ENCODE measurements at places on chromosomes 13 and 19. TPM values are rescaled to one million over a fixed set of nuclear protein-coding genes. Genes with fewer than 3 reads are reported as not detected.

DNA sequence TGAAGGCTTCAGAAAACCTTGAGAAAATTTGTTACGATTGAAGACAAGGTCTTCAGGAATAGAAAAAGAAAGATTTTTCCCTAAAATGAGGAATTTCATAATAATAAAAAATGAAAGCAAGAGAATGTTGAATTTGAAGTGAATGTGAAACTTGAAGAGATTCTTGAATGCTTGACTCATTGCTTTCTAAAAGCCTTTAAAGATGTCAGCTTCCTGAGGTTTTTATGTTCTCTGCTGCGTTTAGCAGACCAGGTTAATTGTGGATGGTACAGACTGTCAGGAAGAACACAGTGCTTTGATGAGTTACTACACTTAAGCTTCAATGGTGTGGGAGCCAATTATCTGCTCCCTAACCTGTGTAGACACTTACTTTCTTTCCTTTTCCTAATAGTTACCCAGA lies 96.3 kb upstream of the FNDC3A start:
- peak overlapping the region; percentile 46 for H3K27ac ChIP-seq
- peaks cover 6% of the 10 kb centered on the region for H3K36me3 ChIP-seq
- no peak for DNase-seq
- H3K27me3 ChIP-seq: peaks cover 6% of the 10 kb centered on the region

DNA sequence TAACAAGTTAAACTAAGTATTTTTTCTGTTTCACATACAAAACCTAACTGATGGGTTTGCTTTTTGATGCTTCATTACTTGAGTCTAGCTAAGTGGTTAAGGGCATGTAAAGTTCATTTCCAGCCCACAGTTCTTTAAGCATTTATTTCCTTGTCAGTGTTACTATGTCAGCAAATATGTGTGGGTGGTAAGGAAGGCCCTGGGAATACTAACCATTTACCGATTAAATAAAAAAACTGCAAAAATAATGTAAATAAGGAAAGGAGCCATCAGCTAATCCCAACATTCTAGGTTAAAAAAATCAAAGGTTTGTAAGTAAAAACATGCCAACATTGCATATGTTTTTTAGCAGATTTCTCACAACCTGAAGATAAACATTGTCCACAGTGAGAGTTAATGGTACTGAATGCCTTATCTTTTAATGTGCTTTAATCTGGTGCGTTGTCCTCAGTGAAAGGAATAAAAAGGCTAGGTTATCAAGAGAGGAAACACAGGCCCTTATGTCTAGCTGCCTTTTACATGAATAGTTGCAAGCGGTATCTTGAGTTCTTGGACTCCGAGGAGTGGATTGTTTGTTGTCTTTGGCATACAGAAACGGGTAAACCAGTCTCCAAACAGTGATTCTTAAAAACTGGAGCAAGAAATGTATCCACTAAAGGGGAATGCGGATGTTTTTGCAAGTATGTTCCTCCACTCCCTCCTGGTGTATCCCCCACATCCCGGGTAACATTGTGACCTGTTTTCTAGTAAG lies 949.6 kb upstream of the SLC10A2 start:
- H3K36me3 ChIP-seq: no peaks in the 10 kb centered on the region
- DNase-seq: no peak
- no peaks in the 10 kb centered on the region for H3K4me1 ChIP-seq
- no peak overlapping the region for H3K27ac ChIP-seq

ZNF534 gene
- total RNA-seq: not detected

ZNF682 gene
- 12.2 TPM for total RNA-seq

DNA sequence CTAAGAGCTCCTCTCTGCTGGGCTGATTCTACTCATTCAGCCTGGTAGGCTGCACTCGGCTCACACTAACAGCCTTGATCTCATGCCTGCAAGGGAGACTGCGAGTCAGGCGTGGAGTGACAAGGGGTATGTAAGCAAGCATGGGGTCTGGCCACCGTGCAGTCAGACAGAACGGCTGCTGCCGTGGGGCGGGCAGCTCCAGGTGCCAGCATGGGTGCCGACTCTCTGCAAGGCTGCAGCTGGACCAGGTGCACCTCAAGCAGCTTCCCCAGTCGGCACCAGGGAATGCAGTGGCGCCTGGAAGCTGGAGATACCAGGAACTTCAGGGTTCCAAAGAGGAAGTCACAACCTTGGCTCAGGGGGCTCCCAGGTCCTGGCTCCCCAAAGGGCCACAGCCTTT lies 892.3 kb downstream of the OLFM4 start:
- DNase-seq: no peak
- no peaks in the 10 kb centered on the region for H3K36me3 ChIP-seq
- H3K4me3 ChIP-seq: no peak overlapping the region

GRCh38 chr13:39945226-39945625 lies 289.8 kb downstream of the COG6 start:
- no peak overlapping the region for H3K4me3 ChIP-seq
- H3K36me3 ChIP-seq: no peaks in the 10 kb centered on the region
- peaks cover 9% of the 10 kb centered on the region for H3K4me1 ChIP-seq
- H3K27ac ChIP-seq: no peak overlapping the region

DNA sequence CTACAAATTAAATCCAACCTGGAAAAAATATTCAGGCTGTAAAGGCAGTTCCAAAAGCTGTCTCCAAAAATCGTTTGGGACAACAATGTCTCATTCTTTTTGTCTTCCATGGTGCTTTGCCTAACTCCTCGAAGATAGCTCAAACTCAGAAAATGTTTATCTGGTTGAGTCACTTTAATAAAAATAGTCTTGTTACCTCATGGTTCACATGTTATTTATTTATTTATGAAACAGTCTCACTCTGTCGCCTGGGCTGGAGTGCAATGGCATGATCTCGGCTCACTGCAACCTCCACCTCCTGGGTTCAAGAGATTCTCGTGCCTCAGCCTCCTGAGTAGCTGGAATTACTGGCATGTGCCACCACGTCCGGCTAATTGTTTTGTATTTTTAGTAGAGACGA lies 4.9 kb upstream of the BRD4 start:
- H3K36me3 ChIP-seq: peaks cover 7% of the 10 kb centered on the region
- H3K4me1 ChIP-seq: peaks cover 9% of the 10 kb centered on the region
- no peaks in the 10 kb centered on the region for H3K27me3 ChIP-seq

DNA sequence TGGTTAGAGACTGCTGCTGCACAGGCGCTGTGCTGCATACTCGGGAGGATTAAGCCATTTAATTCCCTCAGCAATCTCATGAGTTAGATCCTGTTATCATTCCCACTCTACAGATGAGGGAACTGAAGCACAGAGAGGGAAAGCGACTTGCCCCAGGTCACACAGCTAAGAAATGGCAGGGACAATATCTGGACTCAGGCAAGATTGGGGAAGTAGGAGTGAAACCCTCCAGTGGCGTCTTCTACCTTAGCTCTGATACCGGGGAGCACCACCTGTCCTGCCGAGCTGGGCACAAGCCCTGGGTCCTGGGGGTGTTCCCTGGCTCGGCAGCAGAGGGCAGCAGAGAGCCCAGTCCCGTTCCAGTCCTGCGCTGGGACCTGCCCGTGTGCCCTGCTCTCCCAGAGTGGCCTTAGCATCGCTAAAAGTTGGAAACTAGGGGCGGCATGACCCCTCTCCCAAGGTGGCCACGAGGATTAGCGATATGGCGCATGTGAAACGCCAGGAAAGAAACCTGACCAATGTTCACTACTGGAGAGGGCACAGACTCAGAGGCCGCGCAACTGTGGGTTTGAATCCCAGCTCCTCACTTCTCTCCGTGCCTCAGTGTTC lies 20.5 kb downstream of the CYTH2 start:
- DNase-seq: peak; percentile 82
- no peak overlapping the region for H3K4me3 ChIP-seq
- H3K27ac ChIP-seq: no peak overlapping the region
- H3K4me1 ChIP-seq: peaks cover 31% of the 10 kb centered on the region
- peaks cover 7% of the 10 kb centered on the region for H3K36me3 ChIP-seq

GRCh38 chr13:33931397-33932311 lies 113.7 kb downstream of the RFC3 start:
- no peaks in the 10 kb centered on the region for H3K4me1 ChIP-seq
- no peaks in the 10 kb centered on the region for H3K27me3 ChIP-seq
- no peak overlapping the region for H3K27ac ChIP-seq
- H3K36me3 ChIP-seq: no peaks in the 10 kb centered on the region
- DNase-seq: no peak

DNA sequence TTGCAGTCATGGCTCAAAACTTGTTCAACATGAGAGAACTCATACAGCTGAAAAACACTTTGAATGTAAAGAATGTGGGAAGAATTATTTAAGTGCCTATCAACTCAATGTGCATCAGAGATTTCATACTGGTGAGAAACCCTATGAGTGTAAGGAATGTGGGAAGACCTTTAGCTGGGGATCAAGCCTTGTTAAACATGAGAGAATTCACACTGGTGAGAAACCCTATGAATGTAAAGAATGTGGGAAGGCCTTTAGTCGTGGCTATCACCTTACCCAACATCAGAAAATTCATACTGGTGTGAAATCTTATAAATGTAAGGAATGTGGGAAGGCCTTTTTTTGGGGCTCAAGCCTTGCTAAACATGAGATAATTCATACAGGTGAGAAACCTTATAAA lies 20.1 kb downstream of the ZNF283 start:
- H3K27me3 ChIP-seq: no peaks in the 10 kb centered on the region
- H3K4me3 ChIP-seq: no peak overlapping the region
- H3K36me3 ChIP-seq: peaks cover 71% of the 10 kb centered on the region
- no peak overlapping the region for H3K27ac ChIP-seq
- no peaks in the 10 kb centered on the region for H3K4me1 ChIP-seq
- DNase-seq: no peak

- no peaks in the 10 kb centered on the region for H3K36me3 ChIP-seq
- no peaks in the 10 kb centered on the region for H3K4me1 ChIP-seq
- peaks cover 18% of the 10 kb centered on the region for H3K27me3 ChIP-seq
- DNase-seq: no peak
- H3K4me3 ChIP-seq: no peak overlapping the region
- H3K27ac ChIP-seq: no peak overlapping the region
Observed at GRCh38 chr13:106440866-106441265, 94.6 kb downstream of the EFNB2 start.

DNA sequence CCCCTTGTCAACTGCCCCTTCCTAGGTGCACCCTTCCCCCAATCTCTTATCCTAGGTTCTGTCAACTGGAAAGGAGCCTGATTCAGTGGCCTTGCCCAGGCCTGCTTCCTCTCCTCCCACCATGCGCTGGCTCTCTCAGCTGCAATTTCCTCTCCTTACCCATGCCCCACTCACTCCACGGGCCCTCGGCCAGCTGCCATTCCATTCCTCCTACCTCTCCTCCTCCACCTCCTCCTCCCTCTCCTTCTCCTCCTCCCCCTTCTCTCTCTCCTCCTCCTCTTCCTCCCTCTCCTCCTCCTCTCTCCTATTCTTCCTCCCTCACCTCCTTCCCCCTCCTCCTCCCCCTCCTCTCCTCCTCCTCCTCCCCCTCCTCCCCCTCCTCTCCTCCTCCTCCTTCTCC lies 9.6 kb upstream of the TIMM44 start:
- H3K4me1 ChIP-seq: no peaks in the 10 kb centered on the region
- no peak for DNase-seq
- no peak overlapping the region for H3K4me3 ChIP-seq
- no peaks in the 10 kb centered on the region for H3K27me3 ChIP-seq
- H3K27ac ChIP-seq: no peak overlapping the region

DNA sequence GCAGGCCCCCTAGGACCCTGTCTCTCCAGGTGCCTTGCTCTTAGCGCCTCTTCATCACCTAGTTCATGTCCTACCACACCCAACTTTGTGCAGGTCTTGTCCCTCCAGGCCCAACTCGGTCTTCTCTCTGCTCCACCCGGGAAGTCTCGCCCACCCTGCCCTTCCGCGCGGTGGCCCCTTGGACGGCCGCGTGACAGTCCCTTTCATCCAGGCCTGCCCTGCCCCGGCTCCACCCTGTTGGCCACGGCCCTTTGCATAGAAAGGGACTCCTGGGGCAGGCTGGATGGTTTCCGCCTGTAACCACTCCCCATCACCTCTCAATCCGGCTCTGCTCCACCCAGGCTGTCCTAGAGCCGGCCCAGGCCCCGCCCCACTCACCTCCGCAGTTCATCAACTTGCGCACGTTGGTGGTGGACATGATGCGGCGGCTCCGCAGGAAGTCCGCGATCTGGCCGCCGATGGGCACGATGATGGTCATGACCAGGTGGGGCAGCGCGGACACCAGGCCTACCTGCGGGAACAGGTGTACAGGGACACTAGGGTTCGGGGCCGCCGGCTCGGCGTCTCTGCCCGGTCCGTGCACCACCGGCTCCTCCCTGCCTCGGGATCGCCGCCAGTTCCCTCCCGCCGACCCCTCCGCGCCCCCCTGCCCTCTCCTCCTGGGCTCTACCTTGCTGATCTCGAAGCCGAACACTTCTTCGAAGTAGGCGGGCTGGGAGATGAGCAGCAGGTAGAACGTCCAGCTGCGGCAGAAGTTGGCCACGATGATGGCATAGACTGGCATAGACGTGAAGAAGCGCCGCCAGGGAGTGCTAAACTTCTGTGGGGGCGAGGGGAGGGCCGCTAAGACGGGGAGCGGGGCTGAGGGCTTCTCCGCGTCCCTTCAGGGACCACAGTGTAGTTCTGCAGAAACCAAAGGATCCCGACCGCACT lies 7.2 kb downstream of the GFY start:
- DNase-seq: no peak
- no peak overlapping the region for H3K4me3 ChIP-seq
- no peak overlapping the region for H3K27ac ChIP-seq
- H3K4me1 ChIP-seq: peaks cover 29% of the 10 kb centered on the region
- H3K36me3 ChIP-seq: peaks cover 2% of the 10 kb centered on the region

KLK11 gene
- total RNA-seq: not detected

- H3K27me3 ChIP-seq: no peaks in the 10 kb centered on the region
- no peak overlapping the region for H3K27ac ChIP-seq
- peaks cover 14% of the 10 kb centered on the region for H3K4me1 ChIP-seq
- DNase-seq: peak; percentile 37
Observed at GRCh38 chr19:45630463-45630862, 8.7 kb downstream of the EML2 start.
